ENCODE measurements at places on chromosomes 5 and 9. TPM values are rescaled to one million over a fixed set of nuclear protein-coding genes. Genes with fewer than 3 reads are reported as not detected.

Gene PCDHAC2
- total RNA-seq = 5.8 TPM

Gene IFNA13
- 1.1 TPM for total RNA-seq

Gene PCSK1
- total RNA-seq = 0.18 TPM

Gene SURF1
- 49.4 TPM for total RNA-seq

Gene TEX10
- 10.5 TPM for total RNA-seq

Gene GARNL3
- 7.8 TPM for total RNA-seq

Gene CTXN3
- not detected for total RNA-seq

Gene PCDHA1
- not detected for total RNA-seq

Gene SPARC
- total RNA-seq = 904 TPM

Gene ZCCHC7
- 20.4 TPM for total RNA-seq

- no peaks in the 10 kb centered on the region for H3K36me3 ChIP-seq
- no peak overlapping the region for H3K4me3 ChIP-seq
- no peaks in the 10 kb centered on the region for H3K27me3 ChIP-seq
- DNase-seq = no peak
Measured at GRCh38 chr9:76894198-76894597, 11.7 kb downstream of the PRUNE2 start.

GRCh38 chr5:10317825-10318682 lies 10.4 kb upstream of the CMBL start:
- no peak for DNase-seq
- H3K27ac ChIP-seq = no peak overlapping the region
- no peaks in the 10 kb centered on the region for H3K36me3 ChIP-seq
- H3K27me3 ChIP-seq = no peaks in the 10 kb centered on the region

- H3K4me1 ChIP-seq = peaks cover 22% of the 10 kb centered on the region
- no peak overlapping the region for H3K4me3 ChIP-seq
- H3K27me3 ChIP-seq = no peaks in the 10 kb centered on the region
- H3K36me3 ChIP-seq = no peaks in the 10 kb centered on the region
- H3K27ac ChIP-seq = no peak overlapping the region
Measured at GRCh38 chr5:17182494-17182893, 34.9 kb upstream of the BASP1 start.

DNA sequence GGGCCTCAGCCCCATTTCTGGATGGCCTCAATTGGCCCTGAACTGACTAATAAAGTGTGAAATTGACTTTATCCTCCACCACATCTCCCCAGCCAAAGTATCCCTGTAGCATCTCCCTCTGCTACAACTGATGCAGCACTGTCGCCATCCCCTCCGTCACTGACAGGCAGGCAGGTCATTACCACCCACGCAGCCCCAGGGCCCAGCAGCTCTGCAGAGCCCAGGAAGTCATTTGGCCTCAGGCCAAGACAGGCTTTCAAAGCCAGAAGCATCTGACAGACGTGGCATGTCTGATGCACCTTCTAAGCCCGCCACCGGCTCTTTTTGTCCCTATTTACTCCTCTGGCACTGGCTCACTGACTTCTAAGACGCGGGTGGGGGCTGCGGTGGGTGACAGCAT lies 65.3 kb downstream of the ARHGEF37 start:
- H3K36me3 ChIP-seq = no peaks in the 10 kb centered on the region
- no peak overlapping the region for H3K27ac ChIP-seq
- H3K4me1 ChIP-seq = no peaks in the 10 kb centered on the region

DNA sequence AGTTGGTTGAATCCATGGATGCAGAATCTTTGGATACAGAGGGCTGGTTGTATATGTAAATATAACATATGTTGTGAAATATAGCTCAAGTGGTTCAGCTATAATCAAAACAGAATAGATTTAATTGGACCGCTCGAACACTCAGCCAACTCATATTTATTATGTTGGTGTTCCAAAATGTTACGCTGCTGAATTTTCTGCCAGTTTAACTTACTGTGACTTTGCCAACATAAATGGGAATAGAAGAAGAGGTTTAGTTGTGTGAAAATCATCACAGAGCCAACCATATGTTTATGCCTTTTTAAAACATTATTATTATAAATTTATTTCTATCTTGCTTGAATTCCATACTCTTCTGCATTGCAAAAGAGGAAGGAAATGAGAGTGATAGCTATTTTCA lies 178.2 kb upstream of the FBXL7 start:
- no peaks in the 10 kb centered on the region for H3K4me1 ChIP-seq
- H3K4me3 ChIP-seq = no peak overlapping the region
- H3K27ac ChIP-seq = no peak overlapping the region
- H3K27me3 ChIP-seq = no peaks in the 10 kb centered on the region

DNA sequence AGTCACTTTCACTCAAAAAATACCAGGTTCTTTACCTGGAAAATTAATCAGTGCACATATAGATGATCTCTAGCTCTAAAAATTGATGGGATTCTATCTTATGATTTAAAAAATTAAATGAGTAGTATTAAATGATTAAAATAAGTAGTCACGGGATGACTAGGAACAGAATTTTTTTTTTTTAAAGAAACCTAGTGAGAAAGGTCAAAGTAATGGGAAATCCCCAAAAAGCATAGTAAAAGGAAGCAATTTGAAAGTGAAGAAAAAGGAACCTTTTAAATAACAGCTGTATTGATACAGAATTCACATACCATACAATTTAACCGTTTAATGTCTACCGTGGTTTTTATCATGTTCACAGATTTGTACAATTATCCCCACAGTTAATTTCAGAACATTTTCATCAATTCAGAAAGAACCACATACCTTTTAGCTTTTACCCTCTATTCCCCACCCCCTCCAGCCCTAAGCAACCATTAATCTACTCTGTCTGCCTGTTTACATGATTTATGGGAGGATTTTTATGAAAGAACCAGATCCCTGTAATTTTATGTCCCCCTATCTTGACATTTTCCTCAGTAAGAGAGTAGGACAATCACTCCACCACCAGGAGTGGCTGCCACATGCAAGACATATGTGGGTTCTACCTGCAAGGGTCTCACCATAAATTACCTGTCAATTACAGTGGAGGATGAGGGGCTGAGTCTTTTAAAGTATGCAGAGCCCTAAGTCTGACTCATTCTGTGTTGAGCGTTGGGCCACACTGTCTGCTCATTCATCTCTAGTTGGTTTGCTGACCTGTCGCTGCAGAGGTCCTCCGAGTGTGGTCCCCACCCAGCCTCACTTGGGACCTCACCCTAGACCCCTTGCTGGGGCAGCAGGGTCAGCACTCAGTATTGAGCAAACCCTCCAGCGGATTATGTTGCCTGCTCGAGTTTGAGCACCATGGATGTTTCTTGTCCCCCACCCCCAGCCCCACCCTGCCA lies 16.0 kb downstream of the ANKRD33B start:
- H3K27me3 ChIP-seq = no peaks in the 10 kb centered on the region
- H3K27ac ChIP-seq = no peak overlapping the region
- no peaks in the 10 kb centered on the region for H3K36me3 ChIP-seq
- no peak overlapping the region for H3K4me3 ChIP-seq
- H3K4me1 ChIP-seq = peaks cover 13% of the 10 kb centered on the region
- no peak for DNase-seq

GRCh38 chr5:87539839-87540238 lies 127.1 kb upstream of the CCNH start:
- H3K27ac ChIP-seq = no peak overlapping the region
- no peaks in the 10 kb centered on the region for H3K36me3 ChIP-seq
- no peaks in the 10 kb centered on the region for H3K4me1 ChIP-seq

GRCh38 chr5:66209794-66210193 lies 65.7 kb downstream of the SREK1 start:
- no peaks in the 10 kb centered on the region for H3K27me3 ChIP-seq
- no peaks in the 10 kb centered on the region for H3K4me1 ChIP-seq
- H3K27ac ChIP-seq = no peak overlapping the region

DNA sequence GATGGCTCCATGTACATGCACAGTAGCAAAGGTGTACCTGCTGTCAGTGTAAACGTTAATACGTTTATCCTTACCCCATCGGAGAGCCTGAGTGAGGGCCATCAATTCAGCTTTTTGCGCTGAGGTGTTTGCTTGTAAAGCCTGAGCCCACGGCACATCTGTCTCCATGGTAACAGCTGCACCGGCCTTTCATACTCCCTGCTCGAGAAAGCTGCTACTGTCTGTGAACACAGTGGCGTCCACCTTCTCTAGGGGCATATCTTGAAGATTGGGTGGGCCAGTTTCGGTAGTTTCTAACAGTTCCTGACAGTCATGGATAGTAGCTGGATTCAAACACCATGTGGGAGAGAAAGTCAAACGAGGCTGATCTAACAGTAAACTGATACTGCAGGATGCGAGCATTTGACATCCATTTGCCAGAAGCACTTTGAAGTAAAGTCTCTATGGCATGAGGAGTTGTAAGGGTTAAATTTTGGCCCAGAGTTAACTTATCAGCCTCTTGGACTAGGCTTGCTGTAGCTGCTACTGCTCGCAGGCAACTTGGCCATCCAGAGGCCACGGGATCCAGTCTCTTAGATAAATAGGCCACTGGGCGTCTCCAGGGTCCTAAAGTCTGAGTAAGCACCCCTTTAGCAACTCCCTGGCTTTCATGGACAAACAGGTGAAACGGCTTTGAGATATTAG lies 21.0 kb upstream of the RHOBTB3 start:
- no peak for DNase-seq
- no peaks in the 10 kb centered on the region for H3K36me3 ChIP-seq
- peak overlapping the region; percentile 3 for H3K4me3 ChIP-seq
- H3K27ac ChIP-seq = no peak overlapping the region
- H3K4me1 ChIP-seq = no peaks in the 10 kb centered on the region

DNA sequence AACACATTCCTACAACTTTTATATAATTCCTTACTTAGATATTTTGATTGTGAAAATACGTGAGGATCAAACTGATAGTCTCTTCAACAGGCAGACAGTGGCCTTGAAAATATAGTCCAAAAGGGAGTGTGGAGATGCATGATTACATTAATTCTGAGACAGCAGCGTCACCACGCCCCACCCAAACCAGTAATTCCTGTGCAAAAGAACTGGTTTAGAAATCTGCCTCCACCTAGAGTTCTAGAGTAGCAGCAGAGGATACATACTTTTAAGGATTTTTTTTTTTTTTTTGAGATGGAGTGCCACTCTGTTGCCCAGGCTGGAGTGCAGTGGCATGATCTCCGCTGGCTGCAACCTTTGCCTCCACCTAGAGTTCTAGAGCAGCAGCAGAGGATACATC lies 1.6 kb upstream of the TUT7 start:
- no peak overlapping the region for H3K27ac ChIP-seq
- peaks cover 35% of the 10 kb centered on the region for H3K4me1 ChIP-seq
- H3K4me3 ChIP-seq = no peak overlapping the region
- H3K36me3 ChIP-seq = peaks cover 17% of the 10 kb centered on the region
- no peak for DNase-seq
- no peaks in the 10 kb centered on the region for H3K27me3 ChIP-seq

- H3K4me1 ChIP-seq = peaks cover 13% of the 10 kb centered on the region
- no peak overlapping the region for H3K4me3 ChIP-seq
- no peaks in the 10 kb centered on the region for H3K27me3 ChIP-seq
Measured at GRCh38 chr9:100445161-100445902, 18.4 kb downstream of the MSANTD3 start.

- H3K4me1 ChIP-seq = peaks cover 12% of the 10 kb centered on the region
- H3K27ac ChIP-seq = no peak overlapping the region
- H3K27me3 ChIP-seq = no peaks in the 10 kb centered on the region
- H3K4me3 ChIP-seq = no peak overlapping the region
Measured at GRCh38 chr9:129574911-129575585, 45.9 kb downstream of the C9orf50 start.

DNA sequence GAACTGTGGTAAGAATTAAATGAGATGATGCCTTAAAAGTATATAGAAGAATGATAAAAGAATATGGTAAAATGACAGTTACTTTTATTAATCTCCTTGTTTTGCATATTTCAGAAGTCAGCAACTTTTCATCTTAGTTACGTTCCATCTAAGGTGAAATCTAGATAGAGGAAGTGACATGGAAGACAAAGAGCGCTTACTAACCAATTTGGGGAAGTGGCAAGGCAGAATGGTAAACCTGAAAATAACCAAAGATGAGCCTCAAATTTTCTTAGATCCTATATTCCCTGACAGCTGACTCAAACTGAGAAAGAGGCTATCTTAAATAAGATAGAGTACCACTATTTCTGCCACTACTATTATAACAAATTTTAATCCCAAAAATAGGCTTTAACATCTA lies 52.5 kb downstream of the FGF10 start:
- H3K27ac ChIP-seq = no peak overlapping the region
- no peaks in the 10 kb centered on the region for H3K27me3 ChIP-seq
- no peaks in the 10 kb centered on the region for H3K4me1 ChIP-seq
- no peaks in the 10 kb centered on the region for H3K36me3 ChIP-seq
- no peak overlapping the region for H3K4me3 ChIP-seq

DNA sequence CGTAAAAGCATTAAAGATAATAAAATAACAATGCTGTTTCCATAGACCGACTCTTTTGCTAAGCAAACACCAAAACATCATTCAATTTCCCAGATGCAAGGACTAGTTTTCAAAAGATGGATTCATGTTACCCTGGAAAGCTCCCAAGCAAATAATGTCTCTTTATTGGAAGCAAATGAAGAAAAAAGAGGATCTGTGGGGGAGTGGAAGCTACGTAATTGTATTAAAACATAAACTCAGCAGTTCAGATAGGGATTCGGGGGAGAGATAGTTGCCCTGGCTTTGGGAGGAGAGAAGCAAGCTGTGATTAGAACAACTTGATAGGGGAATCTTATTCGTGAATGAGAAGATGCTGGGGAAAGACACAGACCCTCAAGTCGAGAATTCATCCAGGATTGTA lies 491.0 kb upstream of the CLINT1 start:
- no peak overlapping the region for H3K4me3 ChIP-seq
- H3K36me3 ChIP-seq = no peaks in the 10 kb centered on the region
- H3K4me1 ChIP-seq = no peaks in the 10 kb centered on the region
- no peak for DNase-seq
- no peak overlapping the region for H3K27ac ChIP-seq
- H3K27me3 ChIP-seq = no peaks in the 10 kb centered on the region

GRCh38 chr5:56896763-56897162 lies 12.6 kb upstream of the SETD9 start:
- H3K27ac ChIP-seq = no peak overlapping the region
- no peaks in the 10 kb centered on the region for H3K4me1 ChIP-seq
- H3K36me3 ChIP-seq = peaks cover 28% of the 10 kb centered on the region
- H3K4me3 ChIP-seq = no peak overlapping the region

- H3K27me3 ChIP-seq = peaks cover 3% of the 10 kb centered on the region
- H3K27ac ChIP-seq = no peak overlapping the region
- peaks cover 11% of the 10 kb centered on the region for H3K4me1 ChIP-seq
- no peaks in the 10 kb centered on the region for H3K36me3 ChIP-seq
- DNase-seq = no peak
- no peak overlapping the region for H3K4me3 ChIP-seq
Measured at GRCh38 chr9:96150324-96151227, 151.4 kb downstream of the HSD17B3 start.

GRCh38 chr5:126338635-126339034 lies 84.6 kb upstream of the GRAMD2B start:
- no peaks in the 10 kb centered on the region for H3K27me3 ChIP-seq
- no peaks in the 10 kb centered on the region for H3K36me3 ChIP-seq
- no peak overlapping the region for H3K27ac ChIP-seq
- DNase-seq = no peak
- H3K4me3 ChIP-seq = no peak overlapping the region

GRCh38 chr9:36928210-36928609 lies 105.9 kb downstream of the PAX5 start:
- DNase-seq = no peak
- H3K27ac ChIP-seq = no peak overlapping the region
- no peaks in the 10 kb centered on the region for H3K4me1 ChIP-seq

- peak; percentile 72 for DNase-seq
- peak overlapping the region; percentile 81 for H3K27ac ChIP-seq
- peak overlapping the region; percentile 14 for H3K4me3 ChIP-seq
- H3K36me3 ChIP-seq = peaks cover 41% of the 10 kb centered on the region
- peaks cover 83% of the 10 kb centered on the region for H3K4me1 ChIP-seq
Measured at GRCh38 chr9:127562841-127563401, 49.2 kb upstream of the STXBP1 start.

- peak overlapping the region; percentile 94 for H3K4me3 ChIP-seq
- H3K27me3 ChIP-seq = no peaks in the 10 kb centered on the region
- H3K27ac ChIP-seq = peak overlapping the region; percentile 80
- H3K4me1 ChIP-seq = peaks cover 71% of the 10 kb centered on the region
- DNase-seq = peak; percentile 50
- H3K36me3 ChIP-seq = no peaks in the 10 kb centered on the region
Measured at GRCh38 chr5:139650031-139650688, 2.0 kb downstream of the CXXC5 start.

All from lower lobe of right lung (tissue), 2 donors.